Activated CD4-positive, alpha-beta T cell treated with anti-CD3 and anti-CD28 coated beads for 1 hour (primary cell): ENCODE measurements at places on chromosomes 3 and 15.

GRCh38 chr15:81339321-81339720 is 15.4 kb upstream of the STARD5 start:
- no peak for DNase-seq

DNA sequence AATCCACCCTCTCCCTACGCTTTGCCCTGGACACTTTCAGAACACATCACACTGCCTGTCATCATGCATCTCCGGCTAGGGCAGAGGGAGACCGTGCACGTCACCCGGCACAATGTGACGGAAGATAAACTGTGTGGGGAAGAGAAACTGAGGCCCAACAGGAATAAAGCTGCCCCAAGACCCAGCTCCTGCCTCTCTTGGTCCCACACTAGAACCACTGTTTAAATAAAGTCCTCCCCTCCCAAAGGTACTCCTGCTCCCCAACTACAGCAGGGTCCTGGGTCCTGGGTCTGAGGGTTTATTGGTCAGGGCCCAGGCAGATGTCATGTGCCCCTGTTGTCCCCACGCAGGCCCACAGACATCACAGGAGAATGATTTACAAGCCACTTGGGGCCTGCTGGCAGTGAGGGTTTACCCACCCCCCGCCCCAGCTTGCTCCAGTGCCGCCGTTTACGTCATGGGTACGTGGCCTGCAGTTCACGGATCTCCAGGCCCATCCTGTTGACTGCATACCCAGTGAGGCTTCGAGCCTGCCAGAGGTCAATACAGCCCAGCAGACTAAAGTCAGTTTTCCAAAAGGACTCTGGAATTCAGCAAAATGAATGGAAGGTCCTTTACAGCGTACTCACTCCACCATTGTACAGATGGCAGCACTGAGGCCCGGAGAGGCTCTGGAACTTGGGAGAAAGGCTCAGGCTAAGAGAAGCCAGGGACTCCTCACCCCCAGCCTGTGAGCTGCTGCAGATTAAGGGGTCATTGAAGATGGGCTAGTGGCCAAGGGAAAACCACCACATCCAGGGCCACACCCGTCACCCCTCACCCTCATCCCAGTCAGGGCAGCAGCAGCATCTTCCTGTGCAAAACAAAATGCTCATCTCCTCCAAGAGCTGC is 23.2 kb downstream of the ALS2CL start:
- DNase-seq: no peak

GRCh38 chr3:149542375-149543312 is 68.1 kb downstream of the TM4SF4 start:
- DNase-seq: no peak

- no peak for DNase-seq
These were observed 1.8 kb downstream of the RBMS3 start for GRCh38 chr3:29282427-29283230.

DNA sequence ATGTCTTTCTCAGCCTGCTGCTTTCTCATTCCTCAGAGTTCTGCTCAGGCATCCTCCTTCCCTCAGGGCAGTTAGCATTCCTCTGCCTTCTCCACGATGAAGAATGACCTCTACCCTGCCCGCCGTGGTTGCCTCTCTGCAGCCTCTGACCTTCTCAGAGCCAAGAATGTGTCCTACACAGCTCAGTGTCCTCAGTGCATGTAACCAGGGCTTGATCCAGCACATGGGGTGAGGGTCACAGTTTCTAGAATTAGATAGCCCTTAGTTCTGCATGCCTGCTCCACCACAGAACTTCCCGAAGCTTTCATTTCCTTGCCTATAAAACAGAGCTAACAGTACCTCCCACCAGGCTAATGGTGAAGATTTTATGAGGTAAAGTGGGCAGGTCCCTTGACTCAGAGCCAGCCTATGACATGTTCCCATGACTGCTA is 182.1 kb downstream of the CLSTN2 start:
- DNase-seq: no peak

DNA sequence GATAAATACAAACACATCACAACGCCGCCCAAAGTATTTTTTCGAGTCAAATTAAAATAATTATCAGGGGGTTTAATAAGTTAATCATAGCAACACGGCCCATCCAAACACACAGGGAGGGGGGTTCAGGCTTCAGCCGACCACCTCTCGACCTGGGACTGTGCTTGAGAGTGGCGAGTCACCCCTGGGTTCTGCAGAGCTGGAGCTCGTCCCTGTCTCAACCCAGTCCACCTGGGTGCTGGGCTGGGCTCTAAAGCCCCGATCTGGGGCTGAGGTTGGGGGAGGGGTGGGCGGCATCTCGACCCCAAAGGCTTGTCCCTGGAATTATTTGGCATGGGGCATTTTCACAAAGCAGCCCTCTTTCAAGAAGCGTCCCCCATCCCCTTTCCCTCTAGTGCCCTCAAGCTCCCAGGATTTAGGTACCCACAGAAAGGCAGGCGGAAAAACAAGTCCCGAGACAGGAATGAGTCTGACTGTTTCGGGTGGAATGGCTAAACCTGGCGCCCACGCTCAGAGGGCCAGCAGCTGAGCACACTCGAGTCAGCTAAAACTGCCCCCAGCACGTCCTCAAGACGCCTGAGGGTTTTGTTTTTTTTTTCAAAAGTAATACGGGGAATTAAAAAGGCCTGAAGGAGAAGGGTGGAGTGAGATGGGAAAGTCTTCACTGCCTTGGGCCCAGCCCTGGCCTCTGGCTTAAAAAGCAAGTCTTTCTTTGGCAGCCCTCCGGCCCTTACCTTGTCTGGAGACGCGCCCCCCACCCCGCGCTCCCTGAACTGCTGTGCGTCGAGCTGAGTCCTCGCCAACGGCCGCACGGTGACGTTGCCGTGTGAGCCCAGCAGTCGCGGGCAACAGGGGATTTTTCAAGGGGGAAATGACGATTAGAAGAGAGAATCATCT is 32.5 kb downstream of the NR2F2 start:
- no peak for DNase-seq

- no peak for DNase-seq
These were observed 18.2 kb upstream of the ZBTB20 start for GRCh38 chr3:115165266-115165665.

DNA sequence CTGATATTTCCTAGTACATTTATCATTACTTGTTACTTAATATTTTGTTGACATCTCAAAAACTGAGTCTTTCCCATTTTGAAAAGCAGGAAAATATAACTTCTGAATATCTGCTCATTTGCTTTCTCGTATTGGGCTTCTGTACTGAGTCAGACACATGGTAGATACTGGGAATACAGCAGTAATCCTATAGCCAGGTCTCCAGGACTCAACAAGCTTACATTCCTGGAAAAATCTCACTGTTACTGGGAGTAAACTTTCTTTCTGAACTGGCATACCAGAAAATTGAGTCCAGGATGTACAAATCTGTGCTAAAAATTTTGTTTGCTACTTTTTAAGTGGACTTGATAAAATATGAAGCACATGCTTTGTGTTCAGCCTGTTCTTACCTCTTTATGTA is 240.4 kb downstream of the RBMS3 start:
- DNase-seq: no peak

DNA sequence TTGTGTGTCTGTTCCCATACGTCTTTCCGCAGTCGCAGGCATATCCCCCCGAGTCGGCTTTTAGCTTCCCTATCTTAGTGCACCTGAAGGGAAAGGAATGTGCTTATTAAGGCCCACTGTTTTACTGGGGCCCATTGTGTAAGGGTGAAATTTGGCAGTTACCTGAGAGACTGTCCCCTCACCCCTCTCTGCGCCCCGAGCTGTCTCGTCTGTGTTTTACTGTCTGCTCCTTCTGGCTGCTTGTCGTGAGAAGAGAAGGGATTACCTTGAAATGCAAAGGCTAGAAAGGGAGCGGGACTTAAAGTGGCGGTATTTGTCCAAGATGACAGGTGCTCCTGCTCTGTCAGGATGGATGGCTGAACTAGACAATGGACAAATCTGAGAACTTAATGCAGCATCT is 233.0 kb upstream of the POU1F1 start:
- no peak for DNase-seq

DNA sequence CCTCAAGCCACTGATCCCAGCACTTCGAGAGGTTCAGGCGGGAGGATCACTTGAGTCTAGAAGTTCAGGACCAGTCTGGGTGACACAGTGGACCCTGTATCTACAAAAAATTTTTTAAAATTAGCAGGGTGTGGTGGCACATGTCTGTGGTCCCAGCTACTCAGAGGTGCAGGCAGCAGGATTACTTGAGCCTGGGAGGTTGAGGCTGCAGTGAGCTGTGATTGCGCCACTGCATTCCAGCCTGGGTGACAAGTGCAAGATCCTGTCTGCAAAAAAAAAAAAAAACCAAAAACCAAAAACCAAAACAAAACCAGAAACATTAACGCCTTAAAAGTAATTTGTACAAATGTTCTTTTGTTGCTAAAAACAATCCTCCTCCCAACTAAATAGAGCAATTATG is 27.9 kb upstream of the SLC12A8 start:
- no peak for DNase-seq

GRCh38 chr3:128573707-128574162 is 76.9 kb downstream of the RPN1 start:
- DNase-seq: no peak

DNA sequence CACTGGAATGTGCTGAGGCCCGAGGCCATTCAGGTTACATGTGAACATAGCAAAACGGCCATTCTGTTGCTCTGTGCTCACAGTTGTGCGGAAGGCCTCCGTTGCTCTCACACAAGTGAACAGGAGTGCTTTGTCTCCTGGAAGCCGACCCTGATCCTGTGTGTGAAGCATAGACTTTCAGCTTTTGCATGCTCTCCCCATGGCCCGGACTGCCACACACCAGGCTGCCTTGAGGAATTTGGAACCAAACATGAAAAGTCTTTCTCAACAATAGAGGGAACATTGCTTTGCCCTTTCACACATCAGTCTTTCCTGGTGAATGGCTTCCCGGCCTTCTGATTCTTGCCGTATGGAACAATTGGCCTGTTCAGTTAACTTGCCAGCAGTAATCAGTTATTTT is 154.8 kb upstream of the LRIG1 start:
- no peak for DNase-seq

- no peak for DNase-seq
These were observed 40.9 kb upstream of the PIK3R4 start for GRCh38 chr3:130787422-130788068.

DNA sequence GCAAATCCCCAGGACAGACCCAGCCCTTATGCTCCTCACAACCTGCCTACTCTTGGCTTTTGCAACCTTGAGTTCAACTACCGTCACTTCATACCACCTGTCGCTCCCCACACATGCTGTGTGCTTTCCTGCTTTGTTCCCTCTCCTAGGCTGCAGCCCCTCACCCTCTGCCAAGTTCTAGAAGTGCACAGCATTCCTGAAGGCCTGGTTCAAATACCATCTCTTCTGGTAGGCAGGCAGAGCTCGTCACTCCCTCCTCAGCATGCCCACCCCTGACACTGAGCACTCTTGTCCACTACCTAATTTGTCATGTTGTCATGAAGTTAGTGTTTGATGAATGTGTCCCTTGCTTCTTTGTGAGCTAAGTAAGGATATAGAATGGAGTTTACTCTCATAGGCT is 129.6 kb downstream of the SEMA6D start:
- no peak for DNase-seq

DNA sequence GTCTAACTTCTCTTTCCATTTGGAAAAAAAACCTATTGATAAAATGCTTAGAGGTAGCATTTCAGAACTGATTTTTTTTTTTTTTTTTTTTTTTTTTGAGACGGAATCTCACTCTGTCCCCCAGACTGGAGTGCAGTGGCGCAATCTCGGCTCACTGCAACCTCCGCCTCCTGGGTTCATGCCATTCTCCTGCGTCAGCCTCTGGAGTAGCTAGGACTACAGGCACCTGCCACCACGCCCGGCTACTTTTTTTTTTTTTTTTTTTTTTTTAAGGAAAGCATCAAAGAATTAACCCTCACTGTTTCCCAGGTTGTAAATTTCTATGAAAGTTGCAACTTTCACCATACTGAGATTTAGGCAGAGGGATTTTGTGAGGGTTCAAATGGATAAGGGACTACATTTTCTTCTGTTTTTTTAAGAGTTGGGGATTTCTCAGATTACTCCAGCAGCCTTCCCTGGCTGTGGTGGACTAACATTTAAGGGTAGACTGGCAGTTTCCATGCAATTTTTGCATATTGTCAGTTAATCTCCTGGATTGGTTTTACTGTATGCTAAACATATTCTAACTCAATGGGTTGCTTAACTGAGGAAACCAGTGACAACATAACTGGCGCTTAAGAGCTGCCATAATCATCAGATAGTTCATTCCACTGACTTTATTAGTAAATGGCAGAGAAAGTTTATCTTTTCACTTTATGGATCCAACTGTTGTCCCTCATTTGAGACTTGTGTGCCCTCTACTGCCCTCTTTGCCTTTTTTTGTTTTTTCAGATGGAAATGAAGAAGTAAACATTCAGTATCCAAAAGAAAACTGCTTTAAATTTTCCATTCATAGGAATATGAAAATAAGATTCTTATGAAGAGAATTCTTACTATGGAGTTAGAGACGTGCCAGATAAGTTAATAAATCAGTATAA is 93.7 kb downstream of the NPTN start:
- DNase-seq: no peak

- no peak for DNase-seq
These were observed 240.2 kb upstream of the IL12A start for GRCh38 chr3:159748425-159748824.

DNA sequence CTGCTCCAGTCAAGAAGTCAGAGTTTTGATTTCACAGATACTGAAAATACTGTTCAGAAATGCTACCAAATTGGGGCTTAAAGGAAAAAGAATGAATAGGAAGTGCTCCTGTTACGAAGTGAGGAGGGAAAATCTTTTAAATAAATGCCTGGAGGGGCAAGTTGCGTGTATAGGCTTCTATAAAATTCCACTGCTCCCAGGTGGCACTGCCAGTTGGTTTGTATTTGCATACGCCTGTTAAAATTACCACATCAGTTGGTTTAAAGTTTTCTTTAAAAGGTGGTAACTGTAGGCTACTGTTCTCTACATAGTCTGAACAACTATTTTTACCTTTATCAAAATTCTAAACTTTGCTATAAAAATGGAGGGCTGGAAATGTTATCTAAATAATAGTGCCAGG is 123.5 kb downstream of the DLG1 start:
- no peak for DNase-seq

- no peak for DNase-seq
These were observed 44.3 kb upstream of the ATP2B2 start for GRCh38 chr3:10549617-10550230.

DNA sequence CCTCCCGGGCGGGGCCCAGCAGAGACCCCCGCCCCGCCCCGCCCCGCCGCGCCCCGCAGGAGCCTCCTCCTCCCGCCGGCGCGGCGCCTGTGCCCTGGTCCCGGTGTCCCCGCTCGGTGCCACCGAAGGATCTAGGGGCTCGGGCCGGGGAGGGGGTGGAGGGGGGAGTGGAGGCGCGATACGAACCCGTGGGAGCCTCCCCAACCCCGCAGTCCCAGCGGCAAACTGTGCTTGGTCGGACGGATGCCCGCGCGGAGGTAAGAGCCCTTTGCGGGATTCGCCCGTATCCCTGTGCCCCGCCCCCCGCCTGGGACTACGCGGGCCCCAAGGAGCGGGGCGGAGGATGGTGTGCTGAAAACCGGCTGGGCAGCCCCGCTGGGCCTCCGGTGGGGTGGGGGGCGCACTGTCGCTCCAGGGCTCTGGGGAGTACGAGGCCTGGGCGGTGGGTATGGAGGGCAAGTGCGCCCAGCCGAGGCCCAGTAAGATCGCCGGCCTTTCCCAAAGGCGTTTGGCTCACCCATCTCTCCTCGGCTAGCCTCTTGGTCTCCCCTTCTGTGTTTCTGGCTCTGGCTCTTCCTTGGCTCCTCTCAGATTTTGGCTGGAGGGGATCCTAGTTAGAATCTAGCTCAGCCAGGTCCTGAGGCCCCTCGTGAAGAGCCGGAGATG is 65.6 kb upstream of the POLG start:
- no peak for DNase-seq
